Stimulated activated CD4-positive, alpha-beta T cell treated with anti-CD3 and anti-CD28 coated beads, Interleukin-1b, Interleukin-23, amount 100 ng/mL, for 4 hours (primary cell): ENCODE measurements at places on chromosomes 5 and 9.
A peak's percentile ranks its signal among the peaks of the same experiment; 100 is the strongest.

DNA sequence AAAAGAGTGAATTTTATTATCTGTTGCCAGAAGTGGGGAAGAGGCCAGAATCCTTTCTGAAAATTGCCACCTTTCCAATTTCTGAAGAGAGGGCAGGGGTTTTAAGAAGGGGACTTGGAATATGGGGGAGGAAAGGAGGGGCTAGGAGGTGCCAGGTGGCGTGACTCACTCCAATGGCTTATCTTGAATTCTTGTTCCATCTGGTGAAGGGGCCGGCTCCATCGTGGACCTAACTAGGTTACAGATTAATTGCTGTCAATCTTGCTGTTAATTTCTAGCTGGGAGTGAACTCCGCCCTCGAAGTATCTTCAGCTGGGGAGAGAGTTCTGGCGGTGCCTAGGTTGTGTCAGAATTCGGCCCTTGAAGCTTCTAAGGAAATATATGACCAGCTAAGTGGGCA lies 138.7 kb downstream of the YTHDC2 start:
- DNase-seq: no peak

- no peak for DNase-seq
These were observed 143.3 kb upstream of the TNPO1 start for GRCh38 chr5:72673180-72673579.

DNA sequence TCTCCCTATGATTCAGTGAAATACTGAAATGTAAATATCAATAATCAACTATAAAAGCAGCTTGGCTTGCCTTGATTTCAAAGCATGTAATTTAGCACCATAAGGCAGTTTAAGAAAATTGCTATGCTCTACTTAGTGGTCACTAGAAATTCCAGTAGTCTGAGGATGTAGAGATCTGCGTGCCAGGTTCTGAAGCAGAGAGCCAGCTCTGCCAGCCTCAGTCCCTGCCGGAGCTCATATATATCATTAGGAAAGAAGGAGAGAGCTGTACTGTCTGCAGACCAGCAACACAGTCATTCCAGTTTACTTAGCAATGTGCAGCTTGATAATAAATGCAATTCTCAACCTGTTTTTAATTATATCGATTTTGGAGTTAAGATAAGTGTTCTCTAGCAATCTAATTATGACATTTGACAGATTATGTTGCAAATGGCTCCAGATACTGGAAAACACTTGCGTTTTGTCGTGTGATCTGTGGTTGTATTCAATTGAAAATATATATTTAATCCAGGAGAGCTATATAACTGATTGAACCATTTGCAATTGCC lies 540.5 kb downstream of the CTNND2 start:
- no peak for DNase-seq

GRCh38 chr9:87184956-87185642 lies 237.8 kb upstream of the GAS1 start:
- no peak for DNase-seq

DNA sequence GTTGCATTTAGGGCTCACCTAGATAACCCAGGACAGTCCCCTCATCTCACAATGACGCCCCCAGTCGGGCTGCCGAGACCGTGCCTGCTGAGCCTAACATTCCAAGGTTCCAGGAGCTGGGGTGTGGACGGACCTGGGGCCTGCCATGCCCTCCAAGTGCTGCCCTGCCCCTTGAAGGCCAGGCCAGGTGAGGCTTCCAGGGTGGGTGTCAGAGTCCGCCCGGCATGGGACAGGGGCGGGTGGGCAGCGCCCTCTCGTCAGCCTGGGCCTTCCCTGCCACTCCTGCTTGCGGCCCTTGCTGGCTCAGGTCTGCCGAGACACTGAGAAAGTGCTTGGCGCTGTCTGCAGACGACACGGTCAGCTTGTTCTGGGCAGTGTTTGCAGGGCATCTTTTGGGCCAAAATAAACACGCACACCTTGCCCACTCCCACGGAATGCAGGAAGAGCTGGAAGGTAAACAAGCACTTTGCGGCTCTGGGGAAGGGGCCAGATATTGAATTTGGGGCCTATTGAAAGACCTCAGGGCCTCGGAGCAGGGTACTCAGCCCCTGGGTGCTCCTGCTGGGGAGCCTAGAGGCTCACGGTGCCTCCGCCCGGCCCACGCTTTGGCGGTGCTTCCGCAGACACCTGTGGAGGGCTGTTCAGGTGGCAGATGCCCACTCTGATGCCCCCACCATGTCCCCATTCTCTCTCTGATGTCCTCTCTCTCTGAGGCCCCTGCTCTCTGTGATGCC lies 4.2 kb upstream of the SCGB3A1 start:
- no peak for DNase-seq

GRCh38 chr5:117473165-117473564 lies 898.5 kb upstream of the SEMA6A start:
- no peak for DNase-seq

DNA sequence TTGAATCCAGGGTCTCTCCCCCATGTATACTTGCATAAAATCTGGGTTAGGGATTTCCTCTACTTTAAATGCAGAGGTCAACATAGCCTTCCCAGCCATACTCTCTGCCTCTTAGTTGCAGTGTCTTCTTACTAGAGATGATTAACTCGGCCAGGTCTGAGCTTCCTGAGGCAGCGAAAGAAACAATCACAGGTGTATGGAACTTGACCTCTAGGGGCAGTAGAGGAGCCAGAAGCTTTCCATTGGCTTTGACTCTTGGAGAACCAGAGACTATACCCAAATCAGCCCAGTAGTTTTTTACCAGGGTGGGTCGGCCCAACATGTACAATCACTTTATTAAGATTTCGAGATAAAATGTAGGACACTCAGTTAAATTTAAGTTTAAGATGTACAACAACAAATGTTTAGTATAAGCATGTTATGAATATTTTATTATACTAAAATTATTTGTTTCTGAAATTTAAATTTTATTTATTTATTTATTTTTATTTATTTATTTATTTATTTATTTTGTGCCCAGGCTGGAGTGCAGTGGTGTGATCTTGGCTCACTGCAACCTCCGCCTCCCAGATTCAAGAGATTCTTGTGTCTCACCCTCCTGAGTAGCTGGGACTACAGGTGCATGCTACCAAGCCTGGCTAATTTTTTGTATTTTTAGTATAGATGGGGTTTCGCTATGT lies 48.0 kb upstream of the DMRT3 start:
- DNase-seq: no peak

- no peak for DNase-seq
These were observed 31.0 kb downstream of the EPB41L4A start for GRCh38 chr5:112388074-112388473.

- DNase-seq: no peak
These were observed 46.4 kb upstream of the PSD2 start for GRCh38 chr5:139749242-139749641.

- no peak for DNase-seq
These were observed 531.2 kb upstream of the ZNF608 start for GRCh38 chr5:125277494-125278154.

GRCh38 chr5:16018970-16019369 lies 160.6 kb downstream of the MARCHF11 start:
- DNase-seq: no peak

DNA sequence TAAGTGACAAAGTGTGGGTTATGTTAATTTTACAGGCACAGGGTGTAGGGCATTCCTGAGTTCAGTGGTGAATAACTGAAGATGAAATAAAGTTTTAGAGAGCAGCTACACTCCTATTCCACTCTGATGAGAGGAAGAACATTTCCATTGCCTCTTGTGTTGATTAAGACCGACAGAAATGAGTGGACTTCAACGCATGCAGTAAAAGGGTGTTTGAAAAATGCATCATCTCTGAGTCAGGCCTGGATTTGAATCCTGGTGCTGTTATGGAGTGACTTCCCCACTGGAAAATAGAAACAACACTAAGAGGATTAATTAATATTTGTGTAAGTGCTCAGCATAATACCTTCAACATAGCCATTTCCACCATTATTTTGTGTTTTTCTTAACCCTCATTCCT lies 86.3 kb downstream of the PRR16 start:
- no peak for DNase-seq

DNA sequence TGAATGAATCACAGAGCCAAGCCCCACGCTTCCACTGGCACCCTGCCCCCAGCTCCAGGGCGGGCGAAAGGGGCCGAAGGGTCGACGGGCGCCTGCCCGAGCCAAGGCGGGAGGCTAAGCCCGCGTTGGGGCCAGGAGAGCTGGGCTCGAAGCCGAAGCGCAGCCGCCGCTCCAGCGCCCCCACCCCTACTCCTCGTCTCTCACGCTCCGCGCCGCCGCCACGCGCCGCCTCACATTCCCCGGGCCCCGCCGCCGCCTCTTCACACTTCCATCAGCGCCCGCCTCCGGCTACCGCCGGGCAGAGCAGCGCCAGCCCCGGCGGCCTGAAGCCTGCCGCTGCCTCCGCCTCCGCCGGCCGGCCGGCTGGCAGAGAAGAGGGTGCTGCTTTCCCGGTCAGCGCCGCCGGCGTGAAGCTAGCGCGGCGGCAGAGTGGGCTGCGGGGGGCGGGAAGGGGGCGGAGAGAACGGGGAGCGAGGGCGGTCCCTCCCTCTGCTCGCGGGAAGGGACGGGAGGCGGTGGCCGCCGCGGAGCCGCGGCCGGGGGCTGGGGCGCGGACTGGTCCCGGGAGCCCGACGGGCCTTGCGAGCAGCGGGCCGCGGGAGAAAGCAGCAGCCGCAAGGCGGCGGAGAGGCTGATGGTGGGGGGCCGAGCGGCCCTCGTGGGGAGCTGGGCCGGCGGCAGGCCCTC lies at the start of gene HOMER1:
TSS of gene HOMER1 (minus strand) at position 431 of the 687 bp plus-strand sequence. CDS start 1,360 bp downstream, outside the sequence.
- peak; percentile 70 for DNase-seq

DNA sequence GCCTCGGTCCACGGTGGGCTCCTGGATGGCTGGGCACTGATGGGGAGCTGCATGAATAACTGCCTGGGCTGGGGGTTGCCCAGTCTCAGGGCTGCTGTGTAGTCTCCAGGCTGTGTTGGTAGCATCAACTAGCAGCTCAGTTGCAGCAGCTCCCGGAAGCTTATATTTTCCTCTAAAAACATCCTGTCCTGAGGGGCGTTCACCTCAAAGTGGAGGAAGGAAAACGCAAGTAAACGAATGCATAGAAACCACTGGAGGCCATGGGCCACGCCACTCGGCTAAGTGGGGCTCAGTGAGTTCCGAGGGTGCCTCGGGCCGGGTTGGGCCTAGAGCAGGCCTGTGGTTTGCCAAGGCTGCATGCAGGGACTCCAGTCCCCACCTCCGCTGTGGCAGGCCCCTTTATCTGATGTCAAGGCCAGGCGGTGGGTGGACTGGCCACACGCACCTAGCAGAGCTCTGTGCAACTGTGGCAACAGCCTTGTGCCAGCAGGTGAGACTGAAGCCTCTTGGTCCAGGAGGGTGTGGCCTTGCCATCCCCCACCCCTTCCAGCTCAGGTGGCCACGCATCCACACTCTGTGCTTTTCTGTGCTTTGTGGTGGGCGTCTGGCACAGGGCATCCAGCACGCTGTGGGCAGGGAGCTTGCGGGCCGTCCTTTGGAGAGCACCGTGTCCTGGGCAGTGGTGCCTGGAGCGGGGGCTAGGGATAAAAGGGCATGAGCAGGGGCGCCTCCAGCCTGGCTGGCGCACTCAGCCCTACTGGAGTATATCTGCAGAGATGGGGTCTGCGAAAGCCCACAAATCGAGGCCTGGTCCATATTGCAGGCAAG lies 15.1 kb downstream of the TCF7 start:
- no peak for DNase-seq

GRCh38 chr9:123490688-123491087 lies 134.7 kb downstream of the CRB2 start:
- no peak for DNase-seq

DNA sequence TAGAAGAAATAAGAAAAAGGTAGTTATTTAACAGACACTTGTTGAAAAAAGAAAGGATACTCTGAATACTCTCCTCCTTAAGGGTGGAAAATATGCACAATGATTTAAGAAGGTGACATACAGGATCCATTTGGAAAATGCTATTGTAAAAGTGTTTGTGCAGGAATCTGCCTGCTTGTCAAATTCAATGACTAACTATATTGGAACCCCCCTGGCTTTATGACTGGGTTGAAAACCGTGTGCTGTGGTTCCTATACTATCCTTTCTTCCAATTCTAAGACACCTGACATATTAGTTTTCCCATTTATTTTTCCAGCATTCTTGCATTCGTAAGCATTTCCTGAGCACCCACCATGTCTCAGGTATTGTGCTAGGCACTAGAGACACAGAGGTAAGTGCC lies 220.0 kb downstream of the GLIS3 start:
- no peak for DNase-seq

- no peak for DNase-seq
These were observed 485.2 kb upstream of the FTMT start for GRCh38 chr5:121366515-121366914.

DNA sequence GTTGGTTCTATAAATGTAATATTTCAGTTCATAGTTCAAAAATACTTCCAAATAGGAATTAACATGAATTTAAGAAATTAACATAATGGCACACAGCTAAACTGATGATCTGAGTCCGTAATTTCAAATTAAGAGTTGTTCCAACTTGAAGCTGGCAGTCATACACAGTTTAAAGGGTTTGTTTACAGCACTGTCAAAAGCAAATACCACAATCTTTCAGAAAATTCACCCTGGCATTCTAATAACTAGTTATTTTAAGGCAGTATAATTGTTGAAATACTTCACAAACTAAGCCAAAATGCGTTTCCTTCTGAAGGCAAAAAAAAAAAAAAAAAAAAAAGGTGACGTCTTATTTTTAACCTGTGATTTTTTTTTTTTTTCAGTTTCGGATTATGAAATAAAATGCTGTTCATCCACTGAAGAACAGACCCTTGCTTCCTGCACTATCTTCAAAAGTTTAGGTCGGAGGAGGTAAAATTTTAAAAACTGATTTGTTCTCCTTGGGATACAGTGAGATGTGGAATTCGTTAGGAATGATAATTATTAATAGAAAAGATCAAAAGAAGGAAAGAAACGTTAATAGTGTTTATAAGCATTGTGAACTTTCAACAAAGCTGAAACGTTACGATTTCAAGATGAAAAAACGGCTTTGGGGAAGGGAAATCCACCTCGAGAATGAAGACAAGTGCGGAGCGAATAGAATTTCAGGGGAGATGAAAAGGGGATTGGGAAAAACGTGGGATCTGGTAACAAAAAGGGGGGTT lies 850 bp downstream of the IL6ST start:
- no peak for DNase-seq

DNA sequence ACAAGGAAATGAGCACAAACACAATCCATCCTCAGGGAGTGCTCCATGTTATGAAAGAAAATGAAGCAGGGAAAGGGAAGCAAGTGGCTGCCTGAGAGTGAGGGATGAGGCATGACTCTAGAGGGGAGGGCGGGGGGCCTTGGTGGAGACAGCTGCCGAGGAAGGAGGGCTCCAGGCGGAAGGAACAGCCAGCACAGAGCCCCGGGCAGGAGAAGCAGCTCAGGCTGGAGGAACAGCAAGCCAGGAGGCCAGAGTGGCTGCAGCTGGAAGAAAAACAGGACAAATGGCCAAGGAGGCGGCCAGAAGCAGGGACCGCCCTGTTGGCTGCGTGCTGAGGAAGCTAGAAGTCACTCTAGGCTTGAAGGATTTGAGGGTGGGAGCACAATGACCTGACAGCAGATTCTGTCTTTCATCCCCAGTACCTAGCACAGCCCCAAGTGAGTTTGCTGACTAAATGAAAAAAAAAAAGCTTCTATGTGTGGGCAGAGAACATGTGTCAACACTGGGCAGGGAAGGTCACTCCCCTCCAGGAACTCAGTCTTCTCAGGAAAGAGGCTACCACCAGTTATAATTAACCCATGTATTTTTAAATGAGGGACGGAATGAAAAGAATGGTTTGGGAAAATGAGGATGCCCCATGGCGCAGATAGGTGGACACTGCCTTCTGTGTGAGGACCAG lies 142.8 kb downstream of the DCP2 start:
- DNase-seq: no peak

GRCh38 chr9:134253606-134254205 lies 72.5 kb upstream of the RXRA start:
- no peak for DNase-seq
